ENCODE measurements at places on chromosomes 5 and 9.

DNA sequence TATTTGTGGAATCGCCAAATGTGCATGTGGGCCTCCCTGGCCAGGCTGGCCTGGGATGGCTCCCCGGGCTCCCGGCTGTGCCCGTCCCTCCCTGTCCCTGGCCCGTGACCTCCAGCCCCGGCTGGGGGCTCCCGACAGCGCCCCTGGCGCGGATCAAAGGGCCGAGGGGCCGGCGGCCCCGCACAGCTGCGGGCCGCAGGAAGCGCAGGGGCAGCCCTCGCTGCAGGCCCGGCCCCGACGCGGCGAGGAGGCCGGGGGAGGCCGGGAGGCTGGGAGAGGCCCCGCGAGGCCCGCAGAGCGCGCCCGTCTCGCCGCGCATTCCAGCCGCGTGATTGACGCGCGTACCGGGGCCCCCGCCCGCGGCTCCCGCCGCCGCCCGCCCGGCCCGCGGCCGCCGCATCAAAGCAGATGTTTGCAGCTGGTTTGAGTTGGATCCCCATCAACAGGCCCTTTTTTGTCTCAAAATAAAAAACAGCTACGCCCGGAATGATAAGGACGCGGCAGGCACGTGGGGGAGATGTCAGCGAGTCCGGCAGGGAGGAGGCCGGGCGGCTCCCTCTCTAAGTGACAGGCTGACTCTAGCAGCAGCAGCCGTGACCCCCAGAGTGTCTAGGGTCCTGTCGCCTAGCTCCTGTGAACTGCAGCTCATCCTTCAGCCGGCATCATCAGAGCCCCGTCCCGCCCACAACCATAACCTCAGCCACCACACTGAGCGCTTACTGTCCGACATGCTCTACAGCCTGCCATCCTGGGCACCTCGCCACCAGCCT is 69.4 kb downstream of the LMX1B start:
- no peak for DNase-seq

DNA sequence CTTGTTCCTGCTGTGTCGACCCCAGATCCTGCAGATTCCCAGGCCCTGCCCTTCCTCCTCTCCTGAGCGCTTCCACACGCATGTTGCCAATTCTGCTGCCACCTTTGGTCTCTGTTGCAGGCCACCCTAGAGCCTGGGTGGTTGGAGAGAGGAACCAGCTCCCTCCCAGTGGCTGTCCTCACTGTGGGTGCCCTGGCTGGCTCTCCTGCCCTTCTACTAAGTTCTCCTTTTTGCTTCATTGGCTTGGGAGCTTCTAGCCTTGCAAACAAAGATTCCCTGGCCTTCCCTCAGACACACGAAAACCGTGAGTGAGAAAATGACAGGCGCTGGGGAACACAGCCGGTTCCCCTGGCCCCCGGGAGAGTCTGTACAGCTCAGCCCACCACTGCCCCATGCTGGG is 14.2 kb upstream of the NCS1 start:
- DNase-seq: no peak

GRCh38 chr5:65290677-65291076 is 191.0 kb downstream of the ADAMTS6 start:
- DNase-seq: no peak

DNA sequence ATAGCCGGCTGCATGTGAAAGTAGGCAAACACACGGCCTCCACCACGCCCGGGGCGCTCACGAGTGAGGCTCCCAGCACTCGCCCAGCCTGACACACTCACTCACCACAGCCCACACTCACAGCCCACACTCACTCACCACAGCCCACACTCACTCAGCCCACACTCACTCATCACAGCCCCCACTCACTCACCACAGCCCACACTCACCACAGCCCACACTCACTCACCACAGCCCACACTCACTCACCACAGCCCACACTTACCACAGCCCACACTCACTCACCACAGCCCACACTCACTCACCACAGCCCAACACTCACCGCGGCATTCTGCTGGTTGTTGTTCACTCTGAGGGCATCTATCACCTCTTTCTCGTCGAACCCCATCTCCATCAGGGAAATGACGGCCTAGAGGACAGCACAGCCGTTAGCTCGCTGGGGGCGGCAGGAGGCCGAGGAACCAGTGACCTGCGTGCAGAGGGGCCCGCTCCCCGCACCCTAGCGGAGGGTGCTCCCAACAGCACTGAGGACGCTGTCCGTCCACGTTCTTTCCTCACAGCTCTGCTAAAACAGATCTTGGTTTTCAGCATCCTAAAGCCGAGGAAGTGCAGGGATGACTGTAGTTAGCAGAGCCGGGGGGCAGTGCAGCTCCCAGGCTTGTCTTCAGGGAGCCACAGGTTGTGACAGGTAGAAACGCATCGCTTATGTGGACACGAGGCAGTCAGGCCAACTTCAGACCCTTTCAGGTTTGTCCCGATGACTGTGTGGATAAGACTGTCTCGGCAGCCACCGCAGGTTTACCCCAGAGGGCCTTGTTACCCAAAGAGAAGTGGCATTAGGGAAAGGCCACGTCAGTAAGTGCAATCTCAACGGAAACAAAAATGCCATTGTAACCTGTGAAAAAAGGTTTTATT is 21.6 kb downstream of the UBAC1 start:
- DNase-seq: no peak

DNA sequence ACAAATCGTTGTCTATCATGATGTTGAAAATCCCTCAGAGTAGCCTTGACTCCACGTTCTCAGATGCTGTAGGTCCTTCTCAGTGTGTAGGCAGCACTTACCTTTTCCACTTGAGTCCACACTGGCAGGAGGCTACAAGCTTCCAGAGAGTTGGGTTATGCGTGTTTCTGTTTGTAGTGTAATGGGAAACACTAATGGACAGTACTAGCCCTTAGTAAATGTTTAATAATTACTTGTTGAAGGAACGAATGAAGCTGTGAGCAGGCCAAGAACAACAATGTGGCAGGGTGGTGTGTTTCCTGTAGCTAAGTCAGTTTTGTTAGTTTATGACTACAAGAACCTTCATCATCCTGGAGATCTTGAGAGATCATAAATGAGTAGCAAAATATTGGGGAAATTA is 83.5 kb downstream of the ARHGAP26 start:
- DNase-seq: no peak

DNA sequence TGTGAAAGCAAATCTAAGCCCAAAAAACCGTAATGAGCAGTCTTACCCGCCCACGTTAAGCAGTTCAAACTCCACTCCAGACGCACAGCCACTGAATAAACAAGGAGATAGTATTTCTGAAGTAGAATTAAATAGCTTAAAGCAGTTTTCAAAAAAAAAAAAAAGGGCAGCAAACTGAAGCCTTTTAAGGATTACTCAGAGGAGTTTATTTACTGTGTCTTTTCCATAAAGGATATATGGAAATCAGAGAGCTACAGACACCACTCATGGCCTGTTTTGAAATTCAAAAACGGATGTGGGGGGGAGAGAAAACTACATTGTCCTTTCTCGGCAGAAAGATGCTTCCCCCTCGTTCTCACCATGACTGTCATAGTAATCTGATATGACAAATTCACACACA is 83.7 kb upstream of the IRX1 start:
- DNase-seq: no peak

DNA sequence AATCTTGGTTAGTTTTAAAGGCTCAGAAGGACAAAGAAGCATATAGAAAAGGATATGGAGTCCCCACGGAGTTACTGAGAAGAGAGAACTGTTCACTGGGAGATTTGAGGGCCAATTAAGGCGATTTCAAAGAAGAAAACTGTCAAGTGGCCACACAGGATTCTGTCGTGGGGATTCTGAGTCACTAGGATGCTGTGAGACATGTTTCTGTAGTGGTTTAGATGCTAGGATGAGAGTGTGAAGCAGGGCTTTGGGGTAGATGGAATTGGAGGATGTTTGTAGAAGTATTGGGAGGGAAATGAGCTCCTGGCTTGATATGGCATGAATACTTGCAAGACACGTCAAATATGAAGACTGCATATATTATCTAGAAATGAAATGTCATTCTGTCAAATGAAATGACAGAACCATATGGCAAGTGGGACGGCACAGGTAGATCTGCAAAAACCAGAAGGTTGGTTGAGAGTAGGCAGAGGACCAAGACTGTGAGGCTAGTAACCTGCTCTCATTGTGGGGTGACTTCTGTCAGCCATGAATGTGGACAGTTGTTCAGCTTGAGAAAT is 136.3 kb upstream of the SPRY4 start:
- DNase-seq: no peak

DNA sequence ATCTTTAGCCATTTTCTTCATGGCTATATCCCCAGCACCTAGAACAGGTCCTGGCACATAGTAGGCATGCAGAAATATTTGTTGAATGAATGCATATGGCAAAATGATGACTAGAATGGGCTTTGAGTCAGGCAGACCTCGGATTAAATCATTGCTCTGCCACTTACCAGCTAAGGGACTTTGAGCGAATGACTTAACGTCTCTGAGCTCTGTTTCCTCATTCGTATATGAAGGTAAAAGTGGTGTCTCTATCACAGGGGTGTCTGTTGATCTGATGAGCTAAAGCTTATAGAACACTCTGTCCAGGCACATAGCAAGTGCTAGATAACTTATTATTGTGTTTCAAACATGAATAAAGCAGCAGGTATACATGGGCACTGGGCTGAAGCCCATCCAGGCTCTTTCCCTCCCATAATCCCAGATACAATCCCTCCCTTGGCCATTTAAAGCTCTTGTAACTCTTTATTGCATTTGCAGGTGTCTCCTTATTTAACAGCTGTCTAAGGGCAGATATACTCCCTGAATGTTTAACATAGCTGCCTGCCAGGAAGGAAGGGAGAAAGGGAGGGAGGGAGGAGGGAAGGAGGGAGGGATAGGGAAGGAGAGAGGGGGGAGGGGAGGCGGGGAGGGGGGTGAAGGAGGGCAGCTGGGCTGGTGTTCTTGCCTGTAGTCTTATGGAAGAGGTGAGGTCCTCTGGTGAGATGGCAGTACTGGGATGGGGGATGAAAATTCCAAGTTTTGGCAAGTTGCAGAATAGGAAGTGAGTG is 23.2 kb upstream of the STXBP1 start:
- no peak for DNase-seq

DNA sequence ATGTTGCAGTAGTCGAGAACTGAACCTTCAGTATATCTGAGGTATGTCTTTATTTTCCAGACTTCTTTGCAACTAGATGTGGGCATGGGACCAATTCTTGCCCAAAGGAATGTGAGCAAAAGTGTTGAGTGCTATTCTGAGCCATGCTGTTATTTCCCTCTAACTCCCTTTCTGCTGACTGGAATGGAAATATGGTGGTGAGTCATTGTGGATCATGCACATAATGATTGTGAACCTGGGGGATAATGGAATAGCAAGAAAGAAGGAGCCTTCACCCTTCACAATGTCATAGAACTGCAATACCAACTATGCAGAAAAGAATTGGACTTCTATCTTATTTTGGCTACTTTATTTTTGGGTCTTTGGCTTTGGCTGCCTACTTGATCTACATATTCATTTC is 10.3 kb upstream of the DOCK2 start:
- DNase-seq: no peak

DNA sequence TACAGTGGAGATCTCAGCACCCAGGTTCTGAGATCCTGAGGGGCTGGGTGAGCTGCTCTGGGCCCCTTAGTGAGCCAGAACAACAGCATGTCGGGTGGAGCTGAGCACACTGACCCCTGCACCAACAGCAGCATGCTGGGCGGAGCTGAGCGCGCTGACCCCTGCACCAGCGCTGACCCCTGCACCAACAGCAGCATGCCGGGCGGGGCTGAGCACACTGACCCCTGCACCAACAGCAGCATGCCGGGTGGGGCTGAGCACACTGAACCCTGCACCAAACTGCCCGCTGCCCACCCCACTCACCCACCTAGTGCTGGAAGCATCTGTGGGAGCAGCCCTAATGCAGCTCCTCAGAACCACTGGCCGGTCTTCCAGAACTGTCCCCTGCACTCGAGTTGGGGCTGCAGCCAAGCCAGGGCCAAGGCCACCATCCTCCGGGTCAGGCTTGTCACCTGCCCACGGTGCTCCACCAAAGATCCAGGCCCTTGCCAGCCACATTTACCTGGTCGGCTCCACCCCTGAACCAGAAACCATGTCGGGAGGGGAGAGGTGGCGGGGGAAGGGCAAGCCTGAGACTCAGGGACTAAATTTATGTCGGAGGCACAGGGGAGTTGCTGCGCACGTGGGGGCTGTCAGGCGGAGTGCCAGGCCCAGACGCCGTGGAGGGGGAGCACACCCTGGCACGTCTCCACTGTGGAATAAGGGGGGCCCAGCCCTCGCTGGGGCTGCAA is 80.3 kb downstream of the ADAMTS2 start:
- peak; percentile 41 for DNase-seq

GRCh38 chr5:103867857-103868598 is 305.4 kb upstream of the NUDT12 start:
- no peak for DNase-seq

DNA sequence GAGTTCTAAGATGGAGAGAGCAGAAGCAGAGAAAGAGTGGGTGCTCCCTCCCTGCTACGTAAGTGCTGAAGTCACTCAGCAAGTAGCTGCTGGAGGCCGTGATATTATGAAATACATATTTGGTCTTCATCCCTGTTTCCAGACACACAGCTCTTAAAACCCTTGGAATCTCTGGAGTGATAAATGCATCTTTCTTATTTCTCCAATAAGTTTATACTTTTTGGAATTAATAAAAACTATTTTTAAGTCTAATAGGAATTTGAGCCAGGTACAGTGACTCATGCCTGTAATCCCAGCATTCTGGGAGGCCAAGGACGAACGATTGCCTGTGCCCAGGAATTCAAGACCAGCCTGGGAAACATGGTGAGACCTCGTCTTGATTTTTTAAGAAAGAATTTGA is 60.6 kb downstream of the AUH start:
- DNase-seq: no peak

- DNase-seq: peak; percentile 79
Observed at GRCh38 chr9:137688725-137689124, 69.9 kb downstream of the EHMT1 start.

DNA sequence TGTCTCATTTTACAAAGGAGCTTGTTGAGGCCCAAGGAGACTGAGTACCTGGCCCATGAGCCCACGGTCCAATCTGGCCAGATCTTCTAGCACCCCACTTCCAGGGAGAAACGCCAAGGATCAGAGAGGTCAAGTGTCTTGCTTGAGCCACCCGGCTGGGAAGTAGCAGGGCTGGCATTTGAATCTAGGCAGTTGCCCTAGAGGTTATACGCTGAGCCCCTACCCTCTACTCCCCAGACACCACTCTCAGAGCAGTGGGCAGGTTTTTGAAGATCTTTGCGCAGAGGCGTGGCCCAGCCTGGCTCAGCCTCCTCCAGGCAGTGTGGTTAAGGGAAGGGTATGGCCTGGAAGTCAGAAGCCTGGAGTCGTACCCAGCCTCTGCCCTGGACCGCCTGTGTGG is 5.8 kb upstream of the NUP214 start:
- DNase-seq: no peak

- DNase-seq: no peak
Observed at GRCh38 chr5:125603321-125603720, 819.9 kb upstream of the GRAMD2B start.

GRCh38 chr9:76245518-76245917 is 148.7 kb downstream of the RFK start:
- no peak for DNase-seq
